ENCODE measurements at places on chromosomes 2 and 18.

DNA sequence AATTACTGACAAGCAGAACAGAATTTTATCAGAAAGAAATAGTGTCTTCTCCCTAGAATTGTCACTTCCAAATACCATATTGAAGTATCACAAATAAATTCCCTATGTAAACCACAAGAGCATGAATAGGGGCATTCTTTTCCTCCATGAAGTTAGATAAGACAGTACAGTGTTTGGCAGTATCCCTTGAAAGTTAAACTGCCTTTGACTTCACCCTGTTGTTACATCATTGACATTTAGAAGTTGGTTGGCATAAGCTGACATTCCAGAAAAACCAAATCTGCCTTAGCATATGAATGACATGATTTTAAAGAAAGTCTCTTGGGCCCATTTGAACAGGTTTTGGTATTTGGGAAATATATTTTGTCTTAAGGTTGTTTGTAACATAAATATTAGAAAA lies 50.2 kb upstream of the OSR1 start:
- no peak for DNase-seq

DNA sequence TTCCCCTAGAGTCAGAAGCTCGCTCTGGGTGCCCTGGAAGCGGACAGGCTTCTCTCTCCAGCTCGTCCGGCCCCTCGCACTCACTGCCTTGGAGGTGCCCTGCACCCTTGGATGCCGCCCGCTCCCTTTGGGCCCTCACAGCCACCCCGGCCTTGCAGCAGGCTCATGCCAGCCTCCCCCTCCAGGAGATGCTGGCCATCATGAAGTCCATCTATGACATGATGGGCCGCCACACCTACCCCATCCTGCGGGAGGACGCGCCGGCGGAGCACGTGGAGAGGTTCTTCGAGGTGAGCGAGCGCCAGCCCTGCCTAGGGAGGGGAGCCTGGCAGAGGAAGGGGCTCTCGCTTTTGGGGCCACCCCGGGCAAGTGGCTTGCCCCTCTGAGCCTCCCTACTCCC lies 20.3 kb upstream of the FAHD2A start:
- DNase-seq = no peak

- DNase-seq = no peak
These were observed 2.9 kb upstream of the DPYSL5 start for GRCh38 chr2:26845021-26845420.

DNA sequence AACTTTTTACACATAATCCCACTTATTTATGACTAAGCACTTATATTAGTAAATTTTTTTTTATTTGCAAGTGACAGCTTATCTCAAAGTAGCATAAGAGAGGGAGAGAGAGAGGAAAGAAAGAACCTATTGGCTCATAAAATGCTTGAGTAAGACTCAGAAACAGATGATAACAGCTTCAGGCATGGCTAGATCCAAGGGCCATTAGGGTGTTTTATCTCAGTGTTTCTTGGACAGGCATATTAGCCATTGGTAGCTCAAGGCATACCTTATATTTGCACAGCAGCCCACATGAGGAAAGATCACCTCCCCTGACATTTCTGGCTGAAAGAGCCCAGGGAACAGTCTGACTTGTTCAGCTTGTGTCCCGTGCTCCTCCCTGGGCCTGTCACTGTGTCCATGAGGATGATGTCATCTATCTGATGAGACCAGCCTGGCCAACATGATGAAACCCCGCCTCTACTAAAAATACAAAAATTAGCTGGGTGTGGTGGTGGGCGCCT lies 64.4 kb downstream of the IL1R2 start:
- DNase-seq = no peak

DNA sequence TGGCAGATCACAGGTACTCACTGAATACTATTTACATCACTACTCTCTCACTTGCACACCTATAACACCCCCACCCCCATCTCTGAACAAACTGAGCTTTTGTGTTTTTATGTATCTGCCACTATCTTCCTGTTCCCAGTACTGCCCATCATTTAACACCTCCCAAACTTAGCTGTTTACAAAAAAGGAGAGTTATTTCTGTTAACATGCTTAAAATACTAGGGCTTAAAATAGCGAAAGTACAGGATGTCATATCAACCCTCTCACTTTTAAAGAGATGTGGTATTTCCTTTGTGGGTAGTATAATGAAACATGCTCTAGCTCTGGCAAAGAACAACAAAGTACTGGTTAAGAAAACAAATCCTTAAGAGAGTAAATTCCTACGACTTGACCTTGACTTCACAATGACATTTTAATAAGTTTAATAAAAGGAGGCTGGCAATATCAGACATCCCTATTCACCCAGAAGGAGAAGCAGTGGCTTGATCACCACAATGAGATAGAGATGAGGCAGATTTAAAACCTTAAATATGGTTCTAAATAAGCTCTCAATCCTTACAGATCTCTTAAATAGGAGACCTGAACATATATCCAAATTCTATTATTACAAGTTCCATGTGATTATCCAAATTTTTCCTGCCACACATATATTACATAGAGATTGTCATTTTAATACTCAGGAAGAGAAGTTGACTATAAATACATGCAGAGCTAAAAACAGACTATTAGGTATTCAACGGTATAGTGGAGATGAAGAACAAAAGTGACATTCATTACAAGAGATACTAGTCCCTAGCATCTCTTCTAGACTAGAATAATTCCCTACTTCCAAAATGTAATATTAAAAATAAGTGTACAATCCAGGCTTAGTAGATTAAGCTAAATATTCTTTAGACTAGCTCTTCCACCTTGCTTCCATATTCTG lies 36.9 kb downstream of the TRAK2 start:
- DNase-seq = peak; percentile 47

- DNase-seq = no peak
These were observed 26.0 kb upstream of the ATG16L1 start for GRCh38 chr2:233225230-233226068.

DNA sequence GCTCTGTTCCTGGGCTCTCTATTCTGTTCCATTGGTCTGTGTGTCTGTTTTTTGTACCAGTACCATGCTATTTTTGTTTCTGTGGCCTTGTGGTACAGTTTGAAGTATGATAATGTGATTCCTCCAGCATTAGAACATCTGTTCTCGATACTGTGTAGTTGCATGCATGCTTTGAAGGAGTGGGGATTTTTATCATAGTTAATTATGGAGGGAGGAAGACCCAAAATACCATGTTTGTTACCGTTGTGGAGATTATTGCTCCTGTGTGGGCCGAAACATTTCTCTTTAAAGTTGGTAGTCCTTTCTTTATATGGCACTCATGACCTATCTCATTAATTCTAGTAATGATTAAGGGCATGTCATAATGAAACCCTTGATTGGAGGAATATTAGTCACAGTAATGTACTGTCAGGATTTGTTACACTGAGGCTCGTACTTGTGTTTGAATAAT lies 87.6 kb downstream of the TTC27 start:
- DNase-seq = no peak

- no peak for DNase-seq
These were observed 13.6 kb downstream of the GORASP2 start for GRCh38 chr2:170942615-170943014.

GRCh38 chr2:152433289-152433688 lies 98.3 kb downstream of the FMNL2 start:
- no peak for DNase-seq

DNA sequence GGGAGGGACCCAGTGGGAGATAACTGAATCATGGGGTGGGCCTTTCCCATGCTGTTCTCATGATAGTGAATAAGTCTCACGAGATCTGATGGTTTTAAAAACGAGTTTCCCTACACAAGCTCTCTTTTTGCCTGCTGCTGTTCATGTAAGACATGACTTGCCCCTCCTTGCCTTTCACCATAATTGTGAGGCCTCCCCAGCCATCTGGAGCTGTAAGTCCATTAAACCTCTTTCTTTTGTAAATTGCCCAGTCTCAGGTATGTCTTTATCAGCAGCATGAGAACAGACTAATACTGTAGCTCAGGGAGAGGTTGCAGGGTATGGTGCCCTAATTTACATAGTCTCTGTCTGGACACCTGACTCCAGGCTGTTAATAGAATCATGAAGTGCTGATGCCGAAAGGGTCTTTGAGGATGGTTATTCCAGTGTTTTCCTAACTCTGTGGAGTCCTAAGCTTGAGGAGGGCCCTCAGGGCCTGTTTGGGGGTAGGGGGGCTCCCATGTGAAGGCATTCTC lies 343.2 kb downstream of the ALK start:
- no peak for DNase-seq

GRCh38 chr2:78876316-78876688 lies 149.2 kb upstream of the REG3G start:
- no peak for DNase-seq

DNA sequence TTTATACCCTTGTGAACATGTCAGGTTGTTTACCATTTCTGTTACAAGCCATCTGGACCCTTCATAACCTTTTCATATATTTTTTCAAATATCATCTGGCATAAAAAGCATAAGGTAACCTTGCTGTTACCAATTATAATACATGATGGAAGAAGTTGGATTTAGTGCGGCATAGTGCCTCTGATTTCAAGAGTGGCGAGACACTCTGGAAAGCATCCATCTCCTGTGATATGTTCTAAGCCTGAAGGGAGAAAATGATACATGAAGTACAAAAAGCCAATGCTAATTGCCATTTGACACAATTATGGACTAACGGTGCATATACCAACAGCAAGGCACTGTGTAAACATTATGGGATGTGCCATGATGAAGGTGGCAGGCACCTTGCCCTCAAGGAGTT lies 75.1 kb downstream of the DCC start:
- DNase-seq = no peak

DNA sequence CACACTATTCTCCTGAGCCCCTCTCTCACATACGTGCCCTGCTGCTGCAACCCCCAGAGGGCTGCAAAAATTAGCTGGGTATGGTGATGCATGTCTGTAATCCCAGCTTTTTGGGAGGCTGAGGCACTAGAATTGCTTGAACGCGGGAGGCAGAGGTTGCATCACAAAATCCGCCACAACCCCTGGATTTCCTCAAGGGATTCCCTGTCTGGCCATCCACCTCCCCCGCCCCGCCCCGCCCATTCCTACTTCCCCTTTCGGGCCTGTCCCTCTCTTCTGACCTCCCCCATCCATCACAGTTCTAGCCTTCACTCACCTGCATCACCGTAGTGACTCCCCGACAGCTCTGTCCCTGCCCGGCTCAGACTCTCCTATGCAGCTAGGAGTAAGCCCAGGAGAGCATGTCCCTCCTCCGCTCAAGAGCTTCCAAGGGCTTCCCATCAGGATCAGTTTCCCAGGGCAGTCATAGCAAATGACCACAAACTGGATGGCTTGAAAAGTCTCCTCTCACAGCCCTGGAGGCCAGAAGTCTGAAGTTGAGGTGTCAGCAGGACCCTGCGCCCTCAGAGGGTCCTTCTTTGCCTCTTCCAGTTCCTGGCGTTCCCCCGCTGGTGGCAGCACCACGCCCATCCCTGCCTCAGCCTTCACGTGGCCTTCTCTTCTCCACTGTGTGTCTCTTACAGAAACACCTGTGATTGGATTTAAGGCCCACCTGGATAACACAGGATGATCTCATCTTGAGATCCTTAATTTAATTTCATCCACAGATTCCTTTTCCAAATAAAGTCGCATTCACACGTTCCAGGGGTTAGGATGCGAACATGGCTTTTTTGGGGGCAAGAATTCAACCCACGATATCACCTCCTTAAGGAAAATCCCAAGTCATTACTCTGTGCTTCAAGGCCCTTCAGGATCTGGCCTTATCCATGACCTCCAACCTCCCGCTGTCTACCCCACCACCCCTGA lies 58.5 kb downstream of the HS1BP3 start:
- DNase-seq = no peak

DNA sequence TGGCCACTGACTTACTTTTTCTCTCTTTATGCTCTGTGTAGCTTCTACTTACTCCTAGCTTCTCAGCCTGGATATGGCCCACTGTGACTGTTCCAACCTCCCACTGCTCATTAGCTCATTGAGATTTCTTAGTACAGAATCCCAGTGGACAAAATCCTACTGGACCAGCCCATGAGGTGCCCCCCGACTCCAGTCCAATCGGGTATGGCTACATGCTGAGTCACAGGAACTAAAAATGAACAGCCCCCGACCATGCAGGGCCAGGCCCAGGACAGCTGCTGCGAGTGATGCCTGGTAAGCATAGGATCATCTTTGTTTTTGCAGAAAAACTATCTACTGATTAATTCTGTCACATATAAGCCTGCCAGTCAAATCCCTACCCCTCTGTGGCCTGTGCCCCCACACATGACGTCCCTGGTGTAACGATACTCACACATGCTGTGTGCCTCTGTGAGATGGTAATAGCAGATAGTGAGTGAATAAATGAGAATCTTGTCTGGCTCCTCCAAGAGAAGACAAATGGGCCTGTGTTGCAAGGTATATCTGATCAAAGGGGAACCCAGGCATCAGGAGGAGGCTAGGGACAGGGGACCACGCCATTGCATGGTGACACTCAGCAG lies 85.9 kb upstream of the KLF7 start:
- DNase-seq = no peak

DNA sequence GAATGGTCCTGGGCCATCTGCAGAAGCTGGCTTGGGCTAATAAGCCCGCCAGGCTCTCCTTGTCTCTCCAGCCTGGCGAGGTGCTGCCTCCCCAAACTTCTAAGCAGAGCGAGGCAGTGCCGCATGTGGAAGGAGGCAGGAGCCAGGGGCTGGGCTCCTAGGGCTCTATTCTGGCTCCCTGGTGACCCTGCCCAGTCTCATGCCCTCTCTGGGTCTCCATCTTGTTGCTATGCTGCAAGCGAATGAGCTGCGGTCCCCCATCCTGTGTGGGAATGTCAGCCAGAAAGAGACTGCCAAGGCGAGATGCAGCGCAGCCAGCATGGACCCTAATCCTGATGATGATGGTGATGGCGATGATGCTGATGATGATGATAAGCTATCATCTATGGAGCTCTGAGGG lies 48.7 kb downstream of the TNS1 start:
- no peak for DNase-seq

DNA sequence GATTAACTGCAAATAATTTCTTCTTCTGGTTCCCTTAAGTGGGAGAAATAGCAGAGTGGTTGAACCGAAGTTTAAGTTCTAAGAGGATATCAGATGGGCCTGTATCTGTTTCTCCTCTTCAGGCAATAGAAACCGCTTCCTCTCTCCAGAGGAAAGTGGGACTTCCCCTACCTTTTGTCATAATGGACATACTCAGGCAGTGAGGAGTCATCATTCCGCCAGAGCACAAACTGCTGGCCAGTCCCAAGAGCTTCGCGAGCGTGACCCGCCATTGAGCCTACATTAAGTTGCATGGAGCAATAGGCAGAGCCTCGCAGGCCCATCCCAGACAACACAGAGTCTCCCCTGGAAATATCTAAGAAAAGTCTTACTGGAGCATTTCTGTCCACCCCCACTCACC lies 158.9 kb downstream of the LDLRAD4 start:
- DNase-seq = peak; percentile 58

DNA sequence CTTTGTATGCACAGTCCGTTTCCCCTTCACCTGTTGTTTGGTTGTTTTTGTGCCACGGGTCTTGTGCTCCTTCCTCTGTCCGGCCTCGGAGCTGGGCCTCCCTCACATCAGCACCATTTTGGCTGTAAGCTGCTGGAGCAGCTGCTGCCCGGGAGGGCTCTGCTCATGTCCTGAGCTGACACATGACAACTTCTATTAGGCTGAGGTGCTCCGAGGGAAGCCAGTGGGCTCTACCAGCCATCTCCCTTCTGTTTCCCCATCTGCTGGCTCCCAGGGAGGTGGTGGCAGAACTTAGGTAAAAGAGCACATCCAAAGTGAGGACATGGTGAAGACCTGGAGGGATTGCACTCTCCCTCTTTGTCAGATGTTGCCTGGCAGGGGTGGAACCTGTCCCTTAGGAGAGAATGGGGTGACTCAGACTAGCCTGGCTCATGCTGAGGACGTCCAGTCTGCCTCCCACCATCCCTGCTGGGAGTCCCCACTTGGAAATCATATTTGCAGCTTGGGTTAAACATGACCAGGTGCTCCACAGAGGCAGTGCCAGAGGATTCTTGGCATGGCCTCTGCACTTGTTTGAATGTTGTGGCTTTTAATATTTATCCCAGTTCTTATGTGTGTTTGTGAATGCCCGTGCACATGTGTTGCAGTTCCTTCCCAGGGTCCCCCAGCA lies 49.8 kb upstream of the TNP1 start:
- DNase-seq = no peak

Measured in CD4-positive, alpha-beta T cell treated with Interleukin-10 for 1 hour (primary cell).